ENCODE measurements at places on chromosomes 4 and X.

- DNase-seq, result no peak
Observed at GRCh38 chr4:110627977-110628662, 5.2 kb upstream of the PITX2 start.

GRCh38 chrX:5646818-5647217 lies 581.8 kb downstream of the NLGN4X start:
- DNase-seq, result no peak

GRCh38 chrX:120014354-120015130 lies 62.9 kb downstream of the RHOXF2B start:
- no peak for DNase-seq

GRCh38 chrX:53398216-53398615 lies 24.2 kb downstream of the SMC1A start:
- DNase-seq, result no peak

GRCh38 chrX:140503238-140503601 lies 1.6 kb downstream of the SOX3 start:
- no peak for DNase-seq

GRCh38 chr4:174538876-174539250 lies 16.6 kb upstream of the HPGD start:
- DNase-seq, result no peak

- no peak for DNase-seq
Observed at GRCh38 chr4:171924746-171925376, 111.7 kb downstream of the GALNTL6 start.

DNA sequence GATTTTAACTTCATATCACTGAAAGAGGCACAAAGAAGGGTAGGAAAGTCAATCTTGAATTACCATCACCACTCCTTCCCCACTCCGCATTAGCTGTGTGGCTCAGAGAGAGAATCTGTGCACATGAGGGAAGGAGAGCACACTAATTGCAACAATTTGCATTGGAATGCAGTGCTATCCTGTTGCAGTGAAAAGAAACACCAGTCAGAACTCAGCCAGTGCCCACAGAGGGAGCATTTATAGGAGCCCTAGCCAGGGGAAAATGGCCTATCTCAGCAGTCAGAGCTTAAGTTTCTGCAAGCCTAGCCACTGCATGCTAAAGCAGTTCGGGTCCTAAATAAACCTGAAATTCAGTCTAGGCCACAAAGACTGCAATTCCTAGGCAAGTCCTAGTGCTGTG lies 159.4 kb upstream of the AR start:
- no peak for DNase-seq

DNA sequence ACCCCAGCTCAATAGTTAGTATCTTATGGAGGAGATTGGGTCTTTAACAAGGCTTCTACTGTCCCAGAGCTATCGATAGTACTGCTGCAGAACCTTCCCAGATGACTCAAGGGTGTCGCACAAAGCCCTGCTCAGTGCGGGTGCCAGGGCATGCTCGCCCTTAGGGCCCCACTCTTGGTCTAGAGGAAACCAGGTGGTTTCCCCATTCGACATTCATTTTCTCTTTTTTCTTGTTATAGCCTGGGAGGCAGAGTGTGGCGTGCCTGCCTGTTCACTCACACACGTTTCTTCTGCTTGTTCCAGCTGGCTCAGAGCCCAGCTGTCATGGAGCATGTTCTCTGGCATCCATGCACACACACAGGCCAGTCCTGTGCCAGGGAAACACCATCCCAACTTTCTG lies 144.5 kb downstream of the SMIM20 start:
- no peak for DNase-seq

- DNase-seq, result no peak
Observed at GRCh38 chrX:145631461-145631951, 186.1 kb upstream of the SLITRK2 start.

GRCh38 chr4:118941149-118941548 lies 52.5 kb downstream of the SYNPO2 start:
- no peak for DNase-seq

GRCh38 chr4:152559641-152560040 lies 23.7 kb upstream of the FBXW7 start:
- DNase-seq, result no peak

- DNase-seq, result no peak
Observed at GRCh38 chrX:37666516-37666915, 19.1 kb upstream of the XK start.

DNA sequence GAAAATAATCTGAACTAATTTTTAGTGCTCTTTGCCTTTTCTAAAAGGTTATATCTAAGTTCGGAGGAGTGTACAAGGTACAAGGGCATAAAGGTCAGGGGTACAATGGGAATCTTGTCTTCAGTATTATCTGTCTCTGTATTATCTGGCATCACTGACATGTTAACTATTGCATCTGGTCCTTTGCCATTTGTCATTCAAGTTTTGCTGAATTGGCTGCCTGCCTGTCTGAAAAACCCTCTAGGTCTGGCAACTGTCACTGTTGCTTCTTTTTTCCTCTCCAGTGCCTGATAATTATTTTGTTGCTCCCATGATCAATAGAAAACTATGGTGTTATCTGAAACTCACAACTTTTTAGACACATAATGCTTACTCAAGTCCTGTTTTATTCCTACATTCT lies 112.5 kb upstream of the STK26 start:
- DNase-seq, result no peak

DNA sequence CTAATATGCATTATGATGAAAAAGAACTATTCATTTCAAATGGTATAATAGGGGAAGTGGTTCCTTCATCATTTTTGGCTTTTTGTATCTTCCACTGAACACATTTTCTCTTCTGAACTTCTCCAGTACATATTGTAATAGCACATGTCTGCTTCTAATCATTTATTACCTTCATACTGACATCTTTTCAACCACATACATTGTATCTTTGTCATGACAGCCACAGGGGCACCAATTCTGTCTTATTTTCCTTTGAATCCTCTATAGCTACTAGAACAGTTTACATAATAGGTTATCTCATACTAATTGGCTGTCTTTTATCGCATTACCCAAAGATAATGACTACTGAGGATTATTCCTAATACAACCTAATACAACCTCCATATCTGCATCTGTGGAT lies 37.7 kb downstream of the PALLD start:
- no peak for DNase-seq

GRCh38 chrX:100829730-100830129 lies 9.5 kb downstream of the CSTF2 start:
- DNase-seq, result peak; percentile 2

GRCh38 chrX:10039821-10040793 lies 72.9 kb downstream of the CLDN34 start:
- no peak for DNase-seq

- no peak for DNase-seq
Observed at GRCh38 chr4:147727476-147728028, 4.3 kb upstream of the ARHGAP10 start.

DNA sequence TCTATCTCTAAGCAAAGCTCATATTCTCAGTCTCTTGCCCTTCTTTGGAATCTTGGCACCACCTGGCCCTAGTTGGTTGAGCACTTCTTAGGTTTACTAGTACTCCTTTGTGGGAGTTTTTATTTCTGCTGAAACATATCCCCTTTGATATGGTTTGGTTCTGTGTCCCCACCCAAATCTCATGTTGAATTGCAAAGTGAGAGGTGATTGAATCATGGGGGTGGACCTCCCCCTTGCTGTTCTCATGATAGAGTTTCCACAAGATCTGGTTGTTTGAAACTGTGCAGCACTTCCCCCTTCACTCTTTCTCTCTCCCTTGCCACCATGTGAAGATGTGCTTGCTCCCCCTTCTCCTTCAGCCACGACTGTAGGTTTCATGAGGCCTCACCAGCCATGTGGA lies 22.2 kb upstream of the SYNPO2 start:
- no peak for DNase-seq

GRCh38 chr4:3644849-3645627 lies 112.8 kb upstream of the LRPAP1 start:
- DNase-seq, result no peak

DNA sequence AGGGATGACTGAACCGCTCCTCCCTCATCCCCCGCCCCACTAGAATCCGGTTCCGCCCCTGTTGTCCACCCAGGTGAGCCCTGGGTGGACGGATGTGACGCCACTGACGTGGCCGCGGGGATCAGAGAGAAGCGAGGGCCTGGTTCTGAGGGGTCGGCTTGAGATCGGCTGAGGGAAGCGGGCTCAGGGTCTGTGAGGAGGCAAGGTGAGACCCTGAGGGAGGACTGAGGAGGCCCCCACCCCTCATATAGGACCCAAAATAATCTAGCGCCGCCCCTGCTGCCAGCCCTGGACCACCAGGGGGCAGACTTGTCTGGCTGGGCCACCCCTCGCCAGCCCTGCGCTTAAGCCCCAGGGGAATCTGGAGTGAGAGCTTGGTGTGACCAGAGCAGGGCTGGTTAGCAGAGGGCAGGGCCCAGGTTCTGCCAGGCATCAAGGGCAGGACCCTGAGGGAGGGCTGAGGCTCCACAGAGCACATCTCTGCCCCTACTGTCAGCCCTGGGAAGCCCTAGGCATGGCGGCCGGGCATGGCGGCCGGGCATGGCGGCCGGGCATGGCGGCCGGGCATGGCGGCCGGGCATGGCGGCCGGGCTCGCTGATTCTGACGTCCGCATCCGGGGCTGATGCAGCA lies at the start of gene MAGEA8:
Gene MAGEA8 (plus strand): TSS at position 103 of the 631 bp plus-strand sequence. CDS start 3,090 bp downstream, outside the sequence.
- DNase-seq, result no peak

DNA sequence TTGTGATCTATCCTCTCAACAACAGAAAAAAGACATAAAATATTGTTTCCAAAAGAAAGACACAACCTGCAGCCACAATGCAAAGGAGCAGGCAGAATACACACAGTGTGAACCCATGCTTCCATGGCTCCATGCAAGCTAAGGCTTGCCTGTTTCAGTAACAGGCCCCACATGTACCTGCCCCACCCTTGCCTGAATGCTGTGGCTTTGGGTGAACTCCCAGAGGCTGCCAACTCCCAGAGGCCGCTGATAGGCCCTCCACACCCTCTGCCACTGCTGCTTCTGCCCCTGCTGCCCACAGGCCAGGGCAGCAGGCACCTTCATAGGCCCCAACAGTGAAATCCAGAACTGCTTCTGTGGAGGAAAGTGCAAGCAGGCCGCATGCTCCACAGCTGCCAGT lies 313.9 kb downstream of the CHIC1 start:
- no peak for DNase-seq

DNA sequence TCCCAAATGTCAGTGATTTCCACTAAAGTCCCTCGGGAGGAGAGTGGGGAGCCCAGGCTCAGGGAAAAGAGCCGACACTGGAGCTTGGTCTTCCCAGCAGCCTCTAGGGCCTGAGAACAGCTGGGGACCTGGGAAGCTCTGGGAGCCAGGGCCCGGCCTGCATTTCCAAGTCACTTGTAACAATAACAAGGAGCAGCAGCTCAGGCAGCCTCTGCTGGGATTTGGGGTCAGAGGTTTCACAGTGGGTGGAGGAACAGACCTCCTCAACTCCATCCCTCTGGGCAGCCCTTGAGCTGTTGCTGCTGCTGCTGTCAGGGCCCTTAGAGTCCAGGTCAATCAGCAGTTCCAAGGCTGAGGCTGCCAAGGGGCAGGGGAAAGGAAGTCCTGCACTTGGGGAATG lies 11.1 kb downstream of the STARD8 start:
- no peak for DNase-seq

- no peak for DNase-seq
Observed at GRCh38 chrX:99248180-99248579, 1161.9 kb downstream of the PCDH19 start.

DNA sequence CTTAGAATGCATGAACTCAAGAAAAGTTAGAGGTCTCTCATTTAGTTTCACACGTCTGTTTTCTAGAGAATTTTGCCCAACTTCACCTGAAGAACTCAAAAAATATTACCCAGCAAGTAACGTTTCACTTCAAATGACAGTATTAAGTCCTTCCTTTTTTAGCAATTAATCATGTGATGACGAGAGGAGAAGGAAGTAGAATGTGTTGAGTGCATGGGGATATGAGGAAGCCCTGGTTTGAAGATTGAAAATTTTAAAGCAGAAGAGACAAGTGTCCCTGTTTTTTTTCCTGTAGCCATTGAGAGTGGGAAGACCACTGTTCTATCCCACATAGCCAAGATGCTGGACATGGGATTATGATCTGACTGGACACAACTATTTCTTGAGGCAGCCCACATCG lies 406.3 kb upstream of the CPEB2 start:
- DNase-seq, result no peak

DNA sequence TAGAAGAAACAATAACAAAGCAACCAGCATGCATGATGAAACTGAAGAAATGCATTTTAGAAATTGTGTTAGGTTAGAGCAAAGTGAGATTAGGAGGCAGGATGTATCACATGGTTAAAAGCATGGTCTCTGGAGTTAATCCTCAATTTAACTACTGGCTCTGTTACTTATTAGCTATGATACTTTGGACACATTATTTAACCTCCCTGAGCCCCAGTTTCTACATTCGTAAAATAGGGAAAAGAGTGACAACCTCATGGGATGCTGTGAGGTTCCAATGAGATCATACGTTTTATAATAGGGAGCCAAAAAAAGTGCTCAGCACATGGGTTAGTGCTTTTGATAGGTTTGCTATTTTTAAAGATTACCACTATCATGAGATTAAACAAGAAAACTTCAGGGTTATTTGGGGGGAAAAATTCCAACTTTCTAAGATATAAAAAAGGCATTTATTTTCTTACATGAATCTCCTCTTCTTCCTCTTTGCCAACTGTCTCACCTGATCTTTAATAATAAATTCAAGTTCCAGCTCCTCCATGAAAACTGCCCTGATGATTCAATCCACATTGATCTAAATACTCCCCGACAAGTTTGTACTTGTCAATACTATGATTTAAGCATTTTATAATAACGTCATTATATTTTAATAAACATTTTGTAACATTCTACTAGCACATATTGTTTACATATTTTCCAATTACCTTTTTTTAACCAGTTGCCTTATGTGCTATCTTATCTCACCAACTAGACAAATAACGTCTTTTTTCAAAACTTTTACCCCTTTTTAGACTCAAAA lies 4.6 kb downstream of the SEC31A start:
- DNase-seq, result no peak

GRCh38 chr4:164177753-164178152 lies 576.2 kb upstream of the SMIM31 start:
- DNase-seq, result no peak

DNA sequence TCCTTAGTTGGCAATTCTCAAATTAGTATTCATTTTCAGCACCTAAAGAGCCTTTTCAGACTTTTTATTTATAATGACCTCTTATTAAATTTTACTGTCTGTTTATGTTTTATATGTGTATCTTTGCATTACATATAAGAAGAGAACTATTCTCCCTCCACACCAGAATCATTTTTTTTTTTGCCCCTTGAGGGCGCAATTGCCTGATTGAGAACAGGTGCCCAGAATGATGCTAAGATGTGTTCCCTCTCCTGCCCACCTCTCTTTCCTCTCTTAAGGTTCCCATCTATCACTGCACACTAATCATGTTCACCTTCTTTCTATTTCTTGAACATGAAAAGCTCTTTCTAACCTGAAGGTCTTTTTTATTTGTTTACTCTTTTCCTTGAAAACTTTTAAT lies 44.2 kb upstream of the ADAM29 start:
- no peak for DNase-seq

DNA sequence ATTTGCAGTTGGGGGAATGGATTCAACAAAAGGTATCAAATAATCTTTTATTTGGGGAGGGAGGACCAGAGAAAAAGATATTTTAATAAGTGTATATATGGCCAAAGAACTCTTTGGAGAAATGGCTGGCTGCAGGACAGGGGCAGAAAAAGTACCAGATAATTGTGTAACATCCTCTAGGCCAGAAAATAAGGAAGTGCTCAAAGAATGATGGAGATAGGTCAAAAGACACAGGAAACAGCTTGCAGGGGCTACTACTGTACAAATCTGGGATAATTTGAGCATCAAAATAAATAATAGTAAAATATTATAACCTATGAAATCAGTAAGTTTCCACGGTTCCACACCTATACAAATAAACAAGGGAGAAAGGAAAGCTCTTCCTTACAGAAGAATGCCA lies 34.8 kb downstream of the KLHL5 start:
- no peak for DNase-seq
